ENCODE measurements at places on chromosomes 5 and 9. TPM values are rescaled to one million over a fixed set of nuclear protein-coding genes. Genes with fewer than 3 reads are reported as not detected.
A peak's percentile ranks its signal among the peaks of the same experiment; 100 is the strongest.

- no peak for DNase-seq
- H3K4me3 ChIP-seq, result no peak overlapping the region
- H3K27me3 ChIP-seq, result no peaks in the 10 kb centered on the region
- no peaks in the 10 kb centered on the region for H3K36me3 ChIP-seq
- H3K4me1 ChIP-seq, result no peaks in the 10 kb centered on the region
Observed at GRCh38 chr5:56745864-56746263, 69.5 kb upstream of the MAP3K1 start.

DNA sequence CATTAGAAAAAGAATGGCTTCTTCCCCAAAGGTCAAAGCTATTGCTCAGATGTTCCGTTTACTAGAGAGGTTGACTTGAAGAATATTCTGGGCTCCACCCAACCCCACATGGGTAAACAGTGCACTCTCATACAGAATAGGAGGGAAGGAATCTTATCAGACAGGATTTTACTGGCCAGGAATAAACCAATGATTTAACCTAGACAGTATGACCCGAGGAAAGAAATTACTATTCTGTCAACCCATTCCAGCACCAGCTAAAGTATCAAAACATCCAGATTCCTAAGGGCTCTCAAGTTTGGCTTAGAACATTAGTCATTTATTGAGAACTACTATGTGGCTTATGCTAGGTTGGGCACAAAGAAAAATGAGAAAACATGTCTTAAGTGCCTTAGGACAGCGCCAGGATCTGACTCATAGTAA, 493.6 kb upstream of the KLF4 start:
- no peaks in the 10 kb centered on the region for H3K4me1 ChIP-seq
- H3K27me3 ChIP-seq, result peaks cover 6% of the 10 kb centered on the region

DNA sequence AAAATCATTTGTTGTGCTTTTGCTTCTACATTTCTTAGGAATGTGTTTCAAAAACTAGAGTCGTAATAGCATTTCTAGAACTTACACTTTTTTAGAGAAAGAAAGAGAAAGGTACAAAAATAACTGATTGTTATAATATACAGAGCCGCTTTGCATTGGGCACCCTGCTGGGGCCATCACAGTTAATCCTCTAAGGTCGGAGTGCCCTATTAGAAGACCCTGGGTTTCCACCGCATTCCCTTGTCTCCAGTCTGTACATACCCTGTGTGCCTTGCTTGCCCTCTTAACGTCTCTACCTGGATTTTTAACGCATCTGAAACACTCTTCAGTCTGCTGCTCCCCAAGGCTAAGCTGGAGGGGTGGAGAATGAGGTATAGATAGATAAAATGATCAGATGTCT, 1.3 kb downstream of the MARVELD2 start:
- peak; percentile 67 for DNase-seq
- peak overlapping the region; percentile 81 for H3K4me3 ChIP-seq
- no peak overlapping the region for H3K27ac ChIP-seq
- no peaks in the 10 kb centered on the region for H3K4me1 ChIP-seq
- no peaks in the 10 kb centered on the region for H3K27me3 ChIP-seq
- H3K36me3 ChIP-seq, result peaks cover 42% of the 10 kb centered on the region

DNA sequence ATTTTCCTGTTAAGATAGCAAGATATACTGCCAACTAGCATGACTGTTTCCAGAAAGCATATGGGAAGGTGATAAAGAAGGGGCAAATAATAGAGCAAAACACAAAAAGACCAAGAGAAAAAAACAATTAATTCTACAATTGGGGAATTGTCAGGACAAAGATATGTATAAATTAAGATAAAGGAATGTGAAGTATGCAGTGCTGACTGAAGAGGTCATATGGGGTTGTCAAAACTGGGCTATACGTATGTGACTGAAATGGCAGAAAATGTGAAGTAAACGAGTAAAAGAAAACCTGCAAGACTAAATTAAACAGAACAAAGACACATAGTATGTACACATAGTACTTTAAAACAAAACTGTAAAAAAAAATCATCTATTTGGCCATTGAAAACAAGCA, 222.3 kb downstream of the ARL15 start:
- no peaks in the 10 kb centered on the region for H3K36me3 ChIP-seq
- no peaks in the 10 kb centered on the region for H3K27me3 ChIP-seq
- no peak overlapping the region for H3K4me3 ChIP-seq
- no peak for DNase-seq
- H3K27ac ChIP-seq, result no peak overlapping the region
- H3K4me1 ChIP-seq, result no peaks in the 10 kb centered on the region

DNA sequence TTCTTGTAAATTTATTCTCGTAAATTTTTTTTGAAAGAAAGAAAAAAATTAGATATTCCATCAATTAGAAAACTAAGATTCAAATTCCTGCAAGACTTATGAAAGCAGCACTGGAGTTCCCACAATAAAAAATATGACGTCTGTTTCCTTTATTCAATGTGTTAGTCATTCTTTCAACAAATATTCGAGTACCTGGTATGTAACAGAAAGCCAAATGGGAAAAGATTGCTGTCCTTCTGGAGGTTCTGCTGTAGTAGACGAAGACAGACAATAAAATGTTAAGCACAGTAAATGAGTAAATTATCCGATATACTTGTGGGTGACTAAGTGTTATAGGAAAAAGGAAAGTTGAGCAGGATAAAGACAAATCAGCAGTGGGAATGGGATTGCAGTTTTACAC, 92.2 kb downstream of the ADAMTSL1 start:
- H3K27me3 ChIP-seq, result no peaks in the 10 kb centered on the region
- no peak for DNase-seq
- H3K4me1 ChIP-seq, result no peaks in the 10 kb centered on the region
- no peaks in the 10 kb centered on the region for H3K36me3 ChIP-seq
- H3K4me3 ChIP-seq, result no peak overlapping the region
- H3K27ac ChIP-seq, result no peak overlapping the region

GRCh38 chr5:87899208-87899661, 369.4 kb downstream of the TMEM161B start:
- H3K4me3 ChIP-seq, result no peak overlapping the region
- no peaks in the 10 kb centered on the region for H3K4me1 ChIP-seq
- H3K27me3 ChIP-seq, result no peaks in the 10 kb centered on the region

DNA sequence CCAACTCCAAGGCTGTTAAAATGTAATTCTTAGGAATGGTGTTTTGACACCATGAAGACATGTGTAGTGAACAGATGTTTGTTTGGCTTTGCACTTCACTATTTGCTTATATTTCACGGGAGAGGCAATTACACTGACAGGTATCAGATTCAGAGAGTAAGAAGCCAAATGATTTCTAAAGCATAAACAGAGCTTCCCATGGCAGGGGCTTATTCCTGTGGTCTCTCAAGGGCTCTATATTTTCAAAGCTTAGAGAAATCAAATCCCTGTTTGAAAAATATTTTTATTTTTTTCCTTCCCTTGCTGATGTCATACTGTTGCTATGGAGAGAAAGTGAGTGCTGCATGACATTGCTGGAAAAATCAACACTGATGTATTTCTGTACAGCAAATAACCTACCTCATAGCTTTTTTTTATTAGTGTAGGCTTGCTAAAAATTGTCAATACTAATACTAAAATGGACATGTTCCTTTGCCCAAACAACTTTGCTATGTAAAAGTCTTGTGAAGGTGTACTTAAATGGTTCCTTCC, 161.4 kb downstream of the GIN1 start:
- H3K4me1 ChIP-seq, result no peaks in the 10 kb centered on the region
- no peak for DNase-seq
- no peak overlapping the region for H3K4me3 ChIP-seq
- no peaks in the 10 kb centered on the region for H3K27me3 ChIP-seq
- no peaks in the 10 kb centered on the region for H3K36me3 ChIP-seq

- H3K4me3 ChIP-seq, result no peak overlapping the region
- no peak overlapping the region for H3K27ac ChIP-seq
- H3K27me3 ChIP-seq, result no peaks in the 10 kb centered on the region
- no peaks in the 10 kb centered on the region for H3K36me3 ChIP-seq
Observed at GRCh38 chr9:107528686-107529085, 39.1 kb upstream of the KLF4 start.

The PDZD2 gene
- 2.9 TPM for total RNA-seq

The KIAA1958 gene
- 44.6 TPM for total RNA-seq

The BDP1 gene
- total RNA-seq, result 30.9 TPM
